ENCODE measurements at places on chromosomes 6 and 20.

GRCh38 chr6:29723262-29723665 lies at the start of gene HLA-F:
Gene HLA-F, plus strand, starts transcription at chr6:29723434. Its CDS starts 30 bp downstream, at chr6:29723464.
- peak; percentile 79 for DNase-seq

DNA sequence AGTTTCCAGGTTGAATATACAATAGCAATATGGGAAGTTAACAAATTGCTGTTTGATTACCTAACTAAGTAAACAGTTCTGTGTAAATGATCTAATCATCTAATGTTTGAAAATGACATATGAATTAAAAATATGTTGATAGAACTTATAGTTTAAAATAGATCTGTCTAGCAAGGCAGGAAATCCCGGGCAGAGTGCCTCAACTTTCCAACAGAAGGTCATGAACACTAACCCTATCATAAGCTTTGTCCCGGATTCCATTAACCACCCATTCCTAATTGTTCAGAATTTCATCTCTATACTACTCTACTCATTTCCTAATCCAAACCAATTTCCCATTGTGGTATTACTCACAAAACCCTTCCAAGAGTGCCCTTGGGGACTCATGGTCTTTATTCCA lies 10.2 kb downstream of the TAAR1 start:
- DNase-seq: no peak

DNA sequence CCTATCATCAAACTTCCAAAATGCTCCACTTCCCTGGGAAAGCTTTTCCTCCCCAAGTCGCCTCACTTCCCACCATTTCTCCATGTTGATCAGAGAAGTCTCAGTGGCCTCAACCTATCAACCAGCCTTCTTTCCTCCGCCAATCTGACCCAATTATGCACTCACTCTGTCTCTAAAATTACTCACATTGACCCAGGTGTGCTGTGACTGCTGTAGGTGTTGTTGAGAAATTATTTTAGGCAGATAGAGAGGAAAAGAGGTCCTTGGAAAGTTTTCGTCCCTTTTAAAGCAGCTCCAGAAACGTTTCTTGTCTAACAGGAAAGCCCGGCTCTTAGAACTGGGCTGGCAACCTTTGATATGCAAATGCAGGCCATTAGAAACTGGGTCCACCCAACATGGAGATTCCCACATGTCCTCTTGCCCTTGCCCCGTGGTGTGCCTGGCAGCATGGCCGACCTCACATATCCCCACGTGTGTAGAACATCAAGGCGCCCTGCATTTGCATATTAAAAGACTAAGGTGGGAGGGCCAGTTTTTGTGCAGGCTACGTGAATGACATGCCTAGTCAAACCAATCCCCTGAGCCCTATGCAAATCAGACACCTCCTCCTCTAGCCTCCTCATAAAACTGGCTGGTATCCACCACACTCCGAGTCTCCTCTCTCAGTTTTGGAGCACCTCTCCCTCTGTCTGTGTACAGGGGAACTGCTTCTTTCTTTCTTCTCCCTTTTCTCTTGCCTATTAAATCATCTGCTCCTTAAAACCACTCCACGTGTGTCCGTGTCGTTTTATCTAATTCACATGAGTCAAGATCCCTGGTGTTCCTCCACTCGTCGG lies 12.9 kb downstream of the IPCEF1 start:
- DNase-seq: peak; percentile 25

DNA sequence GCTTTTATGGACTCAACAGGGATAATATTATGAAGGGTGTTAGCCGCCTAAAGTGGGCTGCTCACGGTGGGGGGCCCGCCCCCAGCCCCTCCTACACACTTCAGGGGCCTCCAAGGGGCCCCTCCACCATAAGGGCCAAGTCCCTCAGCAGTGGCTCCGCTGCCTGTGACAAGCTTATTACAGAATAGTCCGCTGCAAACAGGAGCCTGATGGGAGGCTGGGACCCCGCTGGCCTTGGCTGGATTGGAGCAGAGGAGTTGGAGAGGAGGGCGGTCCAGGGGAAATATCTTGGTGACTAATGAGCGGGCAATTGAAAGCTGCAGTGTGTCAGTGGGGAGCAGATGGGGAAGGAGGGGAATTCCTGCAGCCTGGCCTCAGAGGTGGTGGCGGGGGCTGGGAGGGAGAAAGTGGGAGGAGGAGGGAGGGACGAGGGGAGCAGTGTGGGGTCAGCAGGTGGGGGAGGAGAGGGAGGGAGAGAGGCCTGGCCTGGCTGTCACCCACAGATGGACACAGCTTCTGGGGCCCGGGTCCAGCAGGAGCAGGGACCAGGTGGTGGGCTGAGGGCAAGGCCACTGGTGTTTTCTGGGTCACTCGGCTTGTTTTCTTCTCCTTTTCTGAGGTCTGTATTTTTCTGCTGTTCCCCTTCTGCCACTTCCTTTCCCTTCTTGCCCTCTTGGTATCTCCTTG lies 57.6 kb upstream of the FOXP4 start:
- peak; percentile 82 for DNase-seq

DNA sequence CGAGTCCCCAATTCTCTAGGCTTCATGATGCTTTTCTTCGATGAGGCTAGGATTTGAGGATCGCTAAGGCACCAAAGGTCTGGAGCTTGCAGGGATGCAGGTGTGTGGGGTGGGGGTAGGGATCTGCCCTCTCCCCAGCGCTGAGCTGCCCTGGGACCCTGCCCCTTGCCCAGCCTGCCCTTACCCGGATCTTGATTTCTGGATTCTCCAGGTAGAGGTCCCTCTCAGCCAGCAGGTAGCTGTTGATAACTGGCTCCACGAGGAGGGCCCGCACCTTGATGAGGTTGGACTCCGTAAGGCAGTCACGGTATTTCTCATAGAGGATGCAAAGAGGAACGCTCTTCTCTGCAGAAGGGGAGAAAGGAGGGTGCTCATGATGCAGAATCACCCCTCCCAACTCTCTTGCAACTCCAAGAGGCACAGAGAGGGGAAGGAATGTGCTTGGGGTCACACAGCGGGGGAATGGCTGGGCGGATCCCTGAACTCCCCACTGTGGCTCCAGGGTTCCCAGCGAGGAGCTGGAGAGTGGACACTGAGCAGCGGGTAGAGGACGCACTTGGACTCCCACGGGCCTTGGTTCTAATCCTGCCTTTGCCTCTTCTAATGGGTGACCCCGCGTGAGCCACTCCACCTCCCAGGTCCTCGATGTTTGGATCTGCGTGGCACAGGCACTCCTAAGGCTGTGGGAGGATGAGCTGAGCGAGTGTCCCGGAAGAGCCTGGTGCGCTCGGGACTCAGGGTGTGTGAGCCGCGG lies 32.7 kb downstream of the TGM2 start:
- DNase-seq: no peak

DNA sequence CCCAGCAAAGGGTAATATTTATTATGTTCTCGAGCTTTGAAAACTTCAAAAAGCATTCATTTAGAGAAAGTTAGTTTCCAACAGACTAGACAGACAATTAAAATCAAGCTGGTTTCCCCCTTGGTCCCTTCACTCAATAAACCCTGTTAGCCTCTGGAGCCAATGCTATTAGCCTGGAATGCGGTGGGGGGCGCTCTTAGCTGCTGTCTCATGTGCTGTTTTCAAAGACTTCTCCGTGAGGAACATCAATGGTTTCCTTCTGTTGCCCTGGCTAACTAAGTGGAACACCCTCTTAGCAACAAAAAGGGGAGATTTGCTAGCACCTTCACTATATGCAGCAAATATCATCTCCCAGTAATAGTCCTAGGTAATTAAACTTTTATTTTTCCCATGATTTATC lies 86.4 kb downstream of the LY86 start:
- DNase-seq: no peak

DNA sequence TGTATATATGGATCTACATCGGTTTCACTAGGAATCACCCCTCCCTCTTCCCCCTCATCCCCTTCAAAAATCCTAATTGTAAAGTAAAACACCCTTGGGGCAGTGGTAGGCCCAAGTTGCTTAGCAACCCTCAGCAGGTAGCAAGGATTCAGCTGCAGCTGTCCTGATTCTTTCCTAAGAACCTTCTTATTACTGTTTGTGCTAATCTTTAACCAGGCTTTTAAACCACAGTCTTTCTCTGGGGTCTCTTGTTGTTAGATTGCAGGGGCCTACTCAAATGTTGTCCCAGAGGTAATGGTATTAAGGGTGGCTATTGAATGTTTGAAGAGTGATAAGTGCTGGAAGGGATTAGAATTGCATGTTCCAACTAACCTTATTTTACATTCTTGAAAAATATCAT lies 46.4 kb downstream of the PRL start:
- DNase-seq: no peak

DNA sequence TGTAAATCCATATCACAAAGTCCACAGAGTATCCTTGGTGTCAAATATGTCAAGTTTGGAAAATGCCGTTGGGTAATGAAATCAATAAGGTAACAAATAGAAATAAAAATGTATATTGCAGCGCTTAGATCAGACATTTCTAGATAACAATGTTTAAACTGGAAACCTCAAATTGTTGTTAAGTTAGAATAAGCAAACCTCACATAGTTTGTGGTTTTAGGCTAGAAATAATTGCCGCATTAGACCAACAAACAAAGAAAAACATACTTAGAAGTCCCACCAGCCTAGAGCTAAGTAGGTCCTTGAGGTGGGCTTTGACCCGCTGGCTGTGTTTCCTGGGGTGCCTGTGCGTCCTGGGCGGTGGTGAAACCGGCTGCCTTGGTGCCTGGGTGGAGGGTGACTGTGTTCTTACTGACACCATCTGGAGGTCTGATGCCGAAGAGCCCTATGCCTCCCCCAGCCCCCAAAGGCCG lies 71.4 kb downstream of the DACT2 start:
- DNase-seq: peak; percentile 51

GRCh38 chr6:167573461-167574215 lies 248.8 kb downstream of the TTLL2 start:
- DNase-seq: no peak
